ENCODE measurements at places on chromosomes 6 and 20.

- no peak for DNase-seq
- H3K27me3 ChIP-seq: no peaks in the 10 kb centered on the region
- H3K36me3 ChIP-seq: no peaks in the 10 kb centered on the region
- H3K4me1 ChIP-seq: no peaks in the 10 kb centered on the region
- H3K27ac ChIP-seq: no peak overlapping the region
- H3K4me3 ChIP-seq: no peak overlapping the region
These were observed 404.1 kb downstream of the CDH4 start for GRCh38 chr20:61656198-61656597.

GRCh38 chr20:1414982-1415381 lies 22.1 kb upstream of the FKBP1A start:
- no peaks in the 10 kb centered on the region for H3K27me3 ChIP-seq
- no peaks in the 10 kb centered on the region for H3K36me3 ChIP-seq
- DNase-seq: no peak
- H3K4me1 ChIP-seq: no peaks in the 10 kb centered on the region
- no peak overlapping the region for H3K27ac ChIP-seq
- H3K4me3 ChIP-seq: no peak overlapping the region

- no peaks in the 10 kb centered on the region for H3K27me3 ChIP-seq
- no peak for DNase-seq
- H3K36me3 ChIP-seq: no peaks in the 10 kb centered on the region
- peaks cover 4% of the 10 kb centered on the region for H3K4me1 ChIP-seq
- no peak overlapping the region for H3K27ac ChIP-seq
- no peak overlapping the region for H3K4me3 ChIP-seq
These were observed 42.1 kb downstream of the VAPB start for GRCh38 chr20:58431134-58431533.

DNA sequence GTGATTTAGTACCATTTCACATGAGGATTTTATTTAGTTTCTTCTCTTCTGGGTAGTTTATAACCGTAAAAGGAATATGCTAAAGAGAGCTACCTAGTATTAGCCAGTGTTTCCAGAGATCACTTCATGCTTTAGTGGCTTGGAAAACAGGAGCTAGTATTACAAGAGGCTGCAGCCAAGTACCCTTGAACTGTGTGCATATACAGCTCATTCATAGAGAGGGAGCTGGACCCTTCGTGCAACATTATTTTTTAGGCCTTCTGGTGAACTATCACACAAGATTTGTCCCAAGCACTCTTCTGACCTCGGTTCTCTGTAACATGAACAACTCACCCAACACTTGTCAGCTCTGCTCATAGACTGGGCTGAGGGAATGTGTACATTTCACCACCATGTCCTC lies 74.9 kb upstream of the RIN2 start:
- H3K4me1 ChIP-seq: no peaks in the 10 kb centered on the region
- DNase-seq: no peak
- H3K27ac ChIP-seq: no peak overlapping the region
- H3K36me3 ChIP-seq: no peaks in the 10 kb centered on the region

- no peak overlapping the region for H3K4me3 ChIP-seq
- H3K4me1 ChIP-seq: no peaks in the 10 kb centered on the region
- H3K36me3 ChIP-seq: no peaks in the 10 kb centered on the region
- DNase-seq: no peak
These were observed 361.0 kb upstream of the MARCKS start for GRCh38 chr6:113496166-113496565.

GRCh38 chr6:46490425-46491200 lies 636 bp downstream of the RCAN2 start:
- peak overlapping the region; percentile 93 for H3K4me3 ChIP-seq
- no peaks in the 10 kb centered on the region for H3K27me3 ChIP-seq
- no peak overlapping the region for H3K27ac ChIP-seq
- H3K4me1 ChIP-seq: no peaks in the 10 kb centered on the region
- no peak for DNase-seq
- no peaks in the 10 kb centered on the region for H3K36me3 ChIP-seq

DNA sequence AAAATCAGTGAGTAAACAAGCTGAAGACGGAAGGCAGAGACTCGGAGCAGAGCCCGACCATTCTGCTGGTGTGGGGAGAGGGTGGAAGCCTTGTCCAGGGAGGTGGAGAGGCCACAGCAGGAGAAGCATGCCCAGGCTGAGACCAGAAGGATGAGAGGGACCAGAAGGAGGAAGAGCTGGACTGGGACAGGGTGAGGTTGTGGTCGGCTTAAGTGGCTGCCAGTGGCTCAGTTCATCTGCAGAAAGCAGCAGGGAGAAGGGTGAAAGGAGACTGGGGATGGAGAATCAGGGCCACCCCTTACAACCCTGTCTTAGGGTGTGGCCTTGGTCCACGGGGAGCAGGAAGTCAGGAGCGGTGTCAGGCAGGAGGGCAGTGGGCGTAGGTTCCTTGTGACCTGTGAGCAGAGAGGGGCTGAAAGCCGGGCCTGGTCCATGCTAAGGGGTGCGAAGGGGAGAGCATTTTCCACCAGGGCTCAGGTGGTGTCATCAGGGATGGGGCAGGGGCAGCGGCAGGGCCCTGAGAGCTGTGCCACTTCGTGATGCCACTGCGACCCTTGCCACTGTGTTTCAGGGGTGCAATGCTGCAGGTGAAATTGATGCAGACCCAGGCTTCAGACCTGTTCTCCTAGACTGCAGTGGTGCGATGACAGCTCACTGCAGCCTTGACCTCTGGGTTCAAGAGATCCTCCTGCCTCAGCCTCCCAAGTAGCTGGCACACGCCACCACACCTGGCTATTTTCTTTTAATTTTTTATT lies 81.1 kb downstream of the TTLL2 start:
- H3K27ac ChIP-seq: no peak overlapping the region
- no peaks in the 10 kb centered on the region for H3K27me3 ChIP-seq
- H3K36me3 ChIP-seq: no peaks in the 10 kb centered on the region
- peaks cover 4% of the 10 kb centered on the region for H3K4me1 ChIP-seq

DNA sequence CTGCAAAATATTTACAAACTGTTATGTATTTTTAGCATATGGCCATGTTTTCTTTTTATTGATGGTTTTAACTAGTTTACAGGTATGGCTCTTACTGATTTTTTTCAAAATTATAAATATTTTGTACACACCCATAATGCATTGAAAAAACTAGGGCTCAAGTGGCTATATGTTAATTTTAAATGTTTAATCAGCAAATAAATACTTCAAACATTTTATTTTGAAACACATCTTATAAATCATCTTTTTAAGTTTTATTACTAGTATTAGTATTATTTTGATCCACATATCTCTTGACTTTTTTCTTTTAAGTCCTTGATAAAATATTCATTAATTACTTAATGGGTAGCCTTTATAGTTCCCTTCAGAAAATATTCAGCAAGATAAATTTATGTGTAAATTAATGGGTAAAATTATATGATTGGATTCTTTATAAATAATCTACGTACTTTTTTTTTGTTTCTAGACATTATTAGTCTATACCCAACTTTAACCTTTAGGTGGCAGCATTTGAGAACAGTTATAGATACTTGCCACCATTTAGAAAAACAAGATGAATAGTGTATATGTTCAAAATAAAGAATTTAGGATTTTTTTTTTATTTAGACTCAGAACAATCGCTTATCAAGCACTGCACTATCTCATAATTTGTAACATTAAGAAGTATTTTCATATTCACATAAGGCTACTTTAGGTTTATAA lies 241.9 kb downstream of the ADGRB3 start:
- H3K27me3 ChIP-seq: no peaks in the 10 kb centered on the region
- H3K27ac ChIP-seq: no peak overlapping the region
- no peak for DNase-seq

GRCh38 chr20:1370548-1371110 lies 22.2 kb downstream of the FKBP1A start:
- H3K27me3 ChIP-seq: no peaks in the 10 kb centered on the region
- no peak overlapping the region for H3K27ac ChIP-seq
- DNase-seq: no peak

DNA sequence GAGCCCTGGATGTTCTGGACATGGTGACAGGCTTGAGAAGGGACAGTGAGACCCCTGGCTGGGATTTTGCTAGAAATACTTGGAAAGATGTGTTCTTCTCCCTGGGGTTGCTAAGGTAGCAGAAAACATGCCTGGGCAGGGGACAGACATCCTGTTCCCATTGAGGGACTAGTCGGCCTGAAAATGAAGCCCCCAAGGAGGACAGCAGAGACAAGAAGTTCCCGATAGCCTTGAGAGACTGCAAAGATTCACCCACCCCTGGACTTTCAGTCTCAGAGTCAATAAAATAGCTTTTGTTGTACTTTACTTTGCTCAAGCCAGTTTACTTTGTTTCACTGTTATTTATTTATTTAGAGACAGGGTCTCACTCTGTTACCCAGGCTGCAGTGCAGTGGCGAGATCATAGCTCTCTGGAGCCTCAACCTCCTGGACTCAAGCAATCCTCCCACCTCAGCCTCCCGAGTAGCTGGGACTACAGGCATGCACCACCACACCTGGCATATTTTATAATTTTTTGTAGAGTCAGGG lies 28.4 kb downstream of the ATP9A start:
- no peaks in the 10 kb centered on the region for H3K27me3 ChIP-seq
- H3K4me3 ChIP-seq: no peak overlapping the region
- no peak for DNase-seq
- H3K36me3 ChIP-seq: no peaks in the 10 kb centered on the region
- no peak overlapping the region for H3K27ac ChIP-seq
- H3K4me1 ChIP-seq: no peaks in the 10 kb centered on the region

- no peak overlapping the region for H3K27ac ChIP-seq
- no peak for DNase-seq
- no peaks in the 10 kb centered on the region for H3K36me3 ChIP-seq
- peaks cover 2% of the 10 kb centered on the region for H3K4me1 ChIP-seq
- H3K4me3 ChIP-seq: no peak overlapping the region
These were observed 113.9 kb downstream of the FYN start for GRCh38 chr6:111759331-111759835.

DNA sequence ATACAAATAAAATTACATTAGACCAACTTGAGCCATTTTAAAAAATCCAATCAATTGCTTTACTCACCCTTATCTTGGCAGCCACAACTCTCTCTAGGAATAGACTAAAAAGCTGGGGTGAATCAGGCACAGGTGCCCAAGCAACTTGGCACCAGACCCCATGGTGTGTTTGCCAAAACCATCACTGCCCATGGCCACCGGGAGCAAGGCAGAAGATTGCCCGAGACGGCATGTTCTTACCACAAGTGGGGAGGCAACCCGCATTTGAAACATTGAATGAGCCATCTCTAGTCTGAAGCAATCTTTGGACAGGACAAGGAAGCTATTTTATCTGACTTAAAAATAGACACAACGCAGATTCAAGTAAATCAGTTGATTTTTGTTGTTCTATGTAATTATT lies 69.0 kb downstream of the SMLR1 start:
- H3K4me3 ChIP-seq: no peak overlapping the region
- no peaks in the 10 kb centered on the region for H3K27me3 ChIP-seq
- DNase-seq: no peak
- H3K36me3 ChIP-seq: peaks cover 2% of the 10 kb centered on the region
- H3K4me1 ChIP-seq: no peaks in the 10 kb centered on the region

DNA sequence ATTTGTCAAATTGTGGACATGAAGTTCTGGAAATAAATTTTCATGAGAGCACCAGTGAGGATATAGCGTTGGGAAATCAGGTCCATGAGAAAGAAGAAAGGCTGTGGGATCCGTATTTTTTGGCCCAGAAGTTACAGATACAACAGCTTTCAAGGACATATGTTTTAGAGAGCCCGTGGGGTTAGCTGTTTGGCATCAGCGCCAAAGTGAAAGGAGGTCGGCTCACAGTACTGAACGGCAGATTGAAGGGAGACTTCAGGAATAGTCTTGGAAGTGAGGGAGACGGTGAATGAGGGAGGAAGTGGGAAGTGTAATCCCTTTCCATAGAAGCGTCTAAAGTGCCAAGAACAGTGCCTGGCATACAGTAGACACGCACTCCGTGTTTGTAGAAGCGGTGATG lies 31.8 kb downstream of the ZDHHC14 start:
- H3K36me3 ChIP-seq: no peaks in the 10 kb centered on the region
- H3K27me3 ChIP-seq: no peaks in the 10 kb centered on the region
- H3K4me3 ChIP-seq: no peak overlapping the region
- H3K4me1 ChIP-seq: no peaks in the 10 kb centered on the region
- no peak overlapping the region for H3K27ac ChIP-seq

GRCh38 chr20:5168651-5169396 lies 42.0 kb downstream of the CDS2 start:
- DNase-seq: no peak
- peaks cover 4% of the 10 kb centered on the region for H3K4me1 ChIP-seq
- H3K4me3 ChIP-seq: no peak overlapping the region

- no peak for DNase-seq
- H3K4me3 ChIP-seq: no peak overlapping the region
- H3K4me1 ChIP-seq: no peaks in the 10 kb centered on the region
- H3K27ac ChIP-seq: no peak overlapping the region
- H3K27me3 ChIP-seq: no peaks in the 10 kb centered on the region
- no peaks in the 10 kb centered on the region for H3K36me3 ChIP-seq
These were observed 2.6 kb downstream of the SENP6 start for GRCh38 chr6:75604294-75604693.

- H3K36me3 ChIP-seq: no peaks in the 10 kb centered on the region
- H3K27me3 ChIP-seq: no peaks in the 10 kb centered on the region
- DNase-seq: no peak
- H3K27ac ChIP-seq: no peak overlapping the region
- no peaks in the 10 kb centered on the region for H3K4me1 ChIP-seq
- H3K4me3 ChIP-seq: no peak overlapping the region
These were observed 22.5 kb downstream of the MOCS3 start for GRCh38 chr20:50980851-50981713.

GRCh38 chr6:85449388-85449817 lies 480 bp upstream of the NT5E start:
- no peak for DNase-seq
- H3K4me3 ChIP-seq: peak overlapping the region; percentile 66
- no peaks in the 10 kb centered on the region for H3K4me1 ChIP-seq
- H3K36me3 ChIP-seq: no peaks in the 10 kb centered on the region

DNA sequence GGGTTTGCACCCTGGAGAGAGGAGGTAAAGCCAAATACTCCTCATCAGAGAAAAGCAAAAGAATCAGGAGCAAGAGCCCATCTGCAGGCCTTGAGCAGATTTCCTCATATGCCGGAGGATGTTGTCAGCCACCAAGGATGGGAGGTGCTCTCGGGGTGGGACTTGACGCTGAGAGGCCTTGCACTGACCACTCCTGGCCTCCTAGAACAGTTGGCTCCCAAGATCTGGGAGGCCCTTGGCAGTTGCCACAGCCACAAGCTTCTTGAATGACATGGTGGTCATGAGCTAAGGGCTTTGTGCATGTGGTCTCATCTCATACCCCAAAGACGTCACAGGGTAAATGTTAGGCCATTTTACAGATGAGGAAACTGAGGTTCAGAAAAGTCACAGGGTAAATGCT lies 75.2 kb upstream of the PMEPA1 start:
- no peak overlapping the region for H3K27ac ChIP-seq
- H3K4me1 ChIP-seq: no peaks in the 10 kb centered on the region
- no peak for DNase-seq
- H3K4me3 ChIP-seq: no peak overlapping the region
- no peaks in the 10 kb centered on the region for H3K36me3 ChIP-seq
